HFF-Myc (cell line): ENCODE measurements at places on chromosomes 2 and 18.

- no peak for DNase-seq
Observed at GRCh38 chr2:49459314-49459993, 305.1 kb upstream of the FSHR start.

DNA sequence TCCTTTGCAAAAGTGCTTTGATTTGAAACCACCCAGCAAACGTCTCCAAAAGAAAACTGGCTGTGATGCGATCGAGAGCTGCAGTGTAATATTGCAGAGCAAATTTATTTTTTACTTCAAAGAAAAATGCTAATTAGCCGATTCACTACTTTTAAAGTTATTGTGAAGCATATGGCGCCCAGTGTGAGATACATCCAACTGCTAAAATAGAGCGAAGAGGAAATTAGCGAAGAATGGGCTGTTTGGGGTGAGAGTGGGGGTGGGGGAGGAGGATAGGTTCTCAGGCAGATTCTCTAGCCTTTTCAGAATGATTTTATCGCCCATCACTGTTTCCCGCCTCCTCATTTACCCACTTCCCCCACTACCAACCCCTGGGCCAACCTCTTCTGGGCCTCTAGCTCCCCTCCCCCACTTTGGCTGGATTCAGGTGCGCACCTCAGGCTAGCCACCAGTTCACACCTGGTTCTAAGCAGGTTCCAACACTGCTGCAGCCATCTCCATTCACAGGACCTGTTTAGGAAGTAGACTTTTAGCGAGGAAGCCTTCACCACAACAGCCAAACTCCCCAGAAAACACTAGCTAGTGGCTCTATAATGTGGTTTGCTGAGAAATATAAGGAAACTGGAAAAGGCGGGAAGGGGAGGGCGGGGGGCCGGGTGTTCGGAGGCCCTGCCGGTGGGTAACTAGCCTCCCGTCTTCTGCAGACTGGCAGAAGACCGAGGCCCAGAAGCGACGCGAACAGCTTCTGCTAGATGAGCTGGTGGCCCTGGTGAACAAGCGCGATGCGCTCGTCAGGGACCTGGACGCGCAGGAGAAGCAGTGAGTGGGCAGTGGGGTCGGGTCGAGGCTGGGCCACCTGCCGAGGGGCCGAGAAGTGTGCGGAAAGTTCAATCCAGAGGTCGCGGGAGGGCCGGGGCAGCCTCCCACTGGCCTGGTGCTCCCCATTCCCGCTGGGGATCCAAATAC, 6.0 kb upstream of the OTX1 start:
- no peak for DNase-seq

DNA sequence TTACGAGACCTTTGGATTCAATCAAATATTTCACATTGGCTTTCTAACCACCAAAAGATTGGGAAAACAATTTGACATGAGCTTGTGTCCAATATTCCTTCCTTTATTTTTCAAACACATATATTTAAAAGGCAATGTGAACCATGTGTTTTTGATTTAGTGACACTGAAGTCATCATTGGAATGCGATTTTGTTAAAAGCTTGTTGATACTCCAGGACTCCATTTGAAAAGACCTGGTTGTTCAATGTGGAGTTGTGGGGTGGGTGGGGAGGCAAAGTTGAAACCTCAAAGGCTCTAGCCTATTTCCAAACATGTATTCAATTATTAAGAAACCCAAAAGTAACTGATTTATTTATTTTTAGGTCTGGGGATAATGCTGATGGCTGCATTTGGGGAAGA, 114.1 kb upstream of the TRIB2 start:
- DNase-seq, result peak; percentile 45

DNA sequence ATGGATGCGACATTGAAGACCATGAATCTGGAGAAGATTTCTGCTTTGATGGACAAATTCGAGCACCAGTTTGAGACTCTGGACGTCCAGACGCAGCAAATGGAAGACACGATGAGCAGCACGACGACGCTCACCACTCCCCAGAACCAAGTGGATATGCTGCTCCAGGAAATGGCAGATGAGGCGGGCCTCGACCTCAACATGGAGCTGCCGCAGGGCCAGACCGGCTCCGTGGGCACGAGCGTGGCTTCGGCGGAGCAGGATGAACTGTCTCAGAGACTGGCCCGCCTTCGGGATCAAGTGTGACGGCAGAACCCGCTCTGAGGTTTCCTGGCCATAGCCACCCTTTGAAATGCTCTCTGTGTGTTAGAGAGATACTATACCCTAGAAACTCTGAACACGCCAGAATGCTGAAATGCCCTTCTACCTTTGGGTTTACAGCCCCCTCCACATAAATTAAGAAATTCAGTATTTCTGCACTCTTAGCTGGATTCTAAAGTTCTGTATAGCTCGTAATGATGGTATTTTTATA, 659 bp downstream of the CHMP1B start:
- DNase-seq, result no peak

DNA sequence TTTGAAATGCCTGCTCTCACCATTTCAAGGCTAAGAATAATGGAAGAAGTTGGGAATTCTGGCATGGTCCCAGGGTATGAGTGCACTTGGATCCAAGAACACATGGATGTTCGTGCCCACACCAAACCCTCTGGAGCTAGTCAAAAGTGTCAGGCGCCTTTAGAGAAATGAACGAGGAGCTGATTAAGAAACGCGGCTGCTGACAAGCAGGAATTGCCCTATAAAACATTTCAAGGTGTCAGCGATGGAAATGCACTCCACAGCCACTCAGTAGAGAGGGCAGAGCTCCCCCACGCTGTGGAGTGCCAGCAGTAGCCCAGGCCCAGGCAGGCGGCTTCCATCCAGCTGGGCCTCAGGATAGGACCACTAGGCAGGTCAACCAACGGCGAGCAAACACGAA, 213.7 kb downstream of the TTC32 start:
- no peak for DNase-seq

DNA sequence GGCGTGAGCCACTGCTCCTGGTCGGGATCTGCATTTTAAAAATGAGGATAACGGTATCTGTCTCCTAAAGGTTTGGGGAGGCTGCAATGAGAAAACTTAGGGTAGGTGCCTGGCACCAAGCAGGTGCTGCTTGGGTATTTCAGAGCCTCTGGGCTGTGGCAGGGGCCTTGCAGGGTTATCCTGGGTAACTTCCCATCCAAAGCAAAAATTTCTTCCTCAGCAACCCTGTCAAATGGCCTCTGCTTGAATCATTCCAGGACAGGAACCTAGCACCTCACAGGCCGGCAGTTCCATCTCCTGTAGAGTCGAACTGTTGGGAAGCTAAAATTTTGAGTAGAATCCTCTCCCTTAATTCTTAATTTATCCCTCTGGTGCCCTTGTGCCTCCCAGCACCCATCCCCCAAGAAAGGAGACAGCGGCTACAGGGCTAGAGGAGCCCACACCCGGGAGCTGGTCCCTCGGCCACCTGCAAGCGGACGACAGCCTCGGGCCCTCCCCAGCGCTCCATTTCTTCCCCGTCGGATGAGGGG, 868 bp downstream of the CGREF1 start:
- DNase-seq, result no peak

GRCh38 chr2:112920923-112921532, 10.1 kb downstream of the IL37 start:
- DNase-seq, result no peak

DNA sequence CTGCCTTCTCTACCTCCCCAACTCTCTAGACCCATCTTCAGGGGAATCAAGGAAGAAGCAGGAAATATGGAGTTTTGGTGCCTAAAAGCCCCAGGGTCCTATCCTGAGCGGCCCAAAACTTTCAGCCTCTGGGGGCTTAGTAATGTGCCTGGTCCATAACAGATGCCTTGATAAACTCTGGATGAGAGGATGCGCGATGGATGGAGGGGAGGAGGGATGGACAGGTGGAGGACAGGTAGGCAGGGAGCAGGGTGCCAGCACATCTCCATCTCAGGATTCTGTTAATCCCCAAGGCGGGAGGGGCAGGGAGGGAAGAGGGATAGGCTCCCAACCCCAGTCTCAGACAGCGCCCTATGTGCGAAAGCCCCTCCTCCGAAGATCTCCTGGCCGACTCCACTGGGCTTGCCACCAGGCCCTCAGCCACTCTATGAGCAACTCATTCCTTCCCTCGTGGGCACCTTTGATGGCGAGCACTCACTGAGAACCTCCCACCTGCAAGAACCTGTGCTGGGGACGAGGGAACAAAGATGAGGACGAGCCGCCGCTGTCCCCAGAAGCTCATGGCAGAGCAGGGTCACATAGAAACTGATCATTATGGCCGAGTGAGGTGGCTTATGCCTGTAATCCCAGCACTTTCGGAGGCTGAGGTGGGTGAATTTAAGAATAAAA, 23.1 kb downstream of the HS1BP3 start:
- no peak for DNase-seq

DNA sequence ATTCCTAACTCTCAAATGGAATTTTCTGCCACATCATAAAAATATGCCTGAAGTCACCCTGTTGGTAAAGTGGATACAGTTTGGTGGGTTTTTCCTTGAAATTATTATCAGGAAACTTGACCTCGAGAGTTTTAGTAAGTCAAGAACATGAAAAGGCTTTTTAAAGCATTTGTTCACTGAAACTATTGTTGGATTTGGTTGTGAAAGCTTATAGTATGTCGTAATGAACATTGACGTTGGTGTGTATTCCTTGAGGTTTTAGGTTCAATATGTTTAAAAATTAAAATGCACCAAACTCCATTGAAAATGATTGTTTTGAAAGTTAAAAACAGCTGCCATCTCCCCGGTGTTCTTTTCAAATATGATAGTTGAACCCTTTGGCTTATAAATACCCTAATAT, 30.8 kb downstream of the AOX1 start:
- no peak for DNase-seq

DNA sequence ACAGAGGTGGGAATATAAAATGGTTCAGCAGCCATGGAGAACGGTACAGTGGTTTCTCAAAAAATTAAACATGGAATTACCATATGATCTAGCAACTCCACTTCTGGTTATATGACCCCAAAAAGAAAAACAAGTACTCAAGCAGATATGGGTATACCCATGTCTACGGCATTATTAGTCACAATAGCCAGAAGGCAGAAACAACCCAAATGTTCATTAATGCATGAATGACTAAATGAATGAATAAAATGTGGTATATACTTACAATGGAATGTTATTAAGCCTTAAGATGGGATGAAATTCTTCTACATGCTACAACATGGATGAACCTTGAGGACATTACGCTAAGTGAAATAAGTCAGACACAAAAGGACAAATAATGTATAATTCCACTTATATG, 266.8 kb upstream of the FBXO11 start:
- DNase-seq, result no peak

GRCh38 chr2:74789271-74789670, 44.7 kb upstream of the HK2 start:
- no peak for DNase-seq

GRCh38 chr2:163592954-163593622, 142.7 kb downstream of the FIGN start:
- DNase-seq, result no peak

GRCh38 chr2:102100371-102101096, 42.0 kb upstream of the IL1R1 start:
- no peak for DNase-seq

GRCh38 chr18:23824240-23824639, 135.0 kb downstream of the LAMA3 start:
- no peak for DNase-seq

DNA sequence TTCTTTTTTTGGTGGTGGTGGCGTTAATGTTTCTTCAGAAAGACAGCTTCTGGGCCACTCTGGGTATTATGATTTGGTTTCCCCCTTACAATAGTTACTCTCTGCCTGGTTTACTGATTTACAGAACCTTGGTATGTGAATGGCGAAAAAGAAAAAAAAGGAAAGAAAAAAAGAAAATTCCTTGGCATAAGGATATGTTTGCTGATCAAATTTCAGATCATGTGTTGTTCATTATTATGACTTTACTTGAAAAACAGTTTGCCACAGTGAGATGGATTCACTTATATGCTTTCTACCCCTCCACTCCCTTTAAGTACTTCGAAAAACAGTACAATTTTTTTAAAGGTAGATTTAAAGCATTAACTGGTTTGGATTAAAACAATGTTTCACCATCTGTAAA, 21.0 kb downstream of the BCL11A start:
- DNase-seq, result no peak

DNA sequence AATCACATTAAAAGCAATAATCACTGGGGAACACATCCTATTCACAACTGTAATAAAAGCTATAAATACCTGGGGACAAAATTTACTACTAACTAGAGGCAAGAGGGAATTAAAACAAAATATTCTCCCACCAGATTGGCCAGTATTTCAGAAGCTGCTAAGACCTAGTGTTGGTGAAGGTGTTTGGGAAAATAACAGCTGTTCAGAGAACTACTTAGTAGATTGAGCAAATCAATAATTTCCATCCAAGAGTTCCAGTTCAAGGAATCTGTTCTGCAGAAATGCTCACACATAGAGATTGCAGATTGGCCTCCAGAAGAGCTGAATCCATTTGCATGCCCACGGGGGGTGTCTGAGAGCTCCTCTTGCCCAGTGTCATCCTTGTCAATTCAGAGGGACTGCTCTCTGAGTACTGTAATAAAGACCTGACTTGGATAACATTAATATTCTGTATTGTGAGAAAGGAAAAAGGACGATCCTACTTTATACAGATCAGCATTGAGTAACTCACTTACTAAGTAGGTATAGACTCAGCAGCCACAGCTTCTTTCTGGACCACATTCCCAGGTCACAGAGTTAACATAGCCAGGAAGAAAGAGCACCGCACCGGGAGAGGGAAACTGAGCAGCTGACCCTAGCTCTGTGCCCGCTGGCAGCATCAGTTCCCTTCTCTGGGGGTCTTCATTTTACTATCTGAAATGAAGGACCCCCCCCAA, 5.6 kb downstream of the TUBB6 start:
- DNase-seq, result no peak

DNA sequence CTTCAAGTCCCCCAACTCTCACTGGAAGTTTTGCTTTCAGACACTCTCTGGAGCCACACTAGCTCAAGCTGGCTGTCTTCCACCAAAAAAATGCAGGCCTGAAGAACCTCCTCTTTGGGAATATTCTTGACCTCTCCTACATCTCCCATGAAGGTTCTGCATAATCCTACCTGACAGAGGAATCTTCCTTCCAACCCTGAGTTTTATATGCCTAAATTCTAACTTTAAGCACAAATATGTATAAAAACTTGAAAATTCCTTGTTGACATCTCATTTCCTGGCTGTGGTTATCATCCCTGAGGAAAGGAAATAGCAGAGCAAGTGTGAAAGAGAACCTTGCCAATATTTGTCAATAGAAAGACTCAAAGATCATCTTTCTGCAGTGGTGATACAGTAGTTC, 249.0 kb downstream of the LPIN1 start:
- DNase-seq, result no peak

GRCh38 chr2:121709776-121710469, 26.8 kb downstream of the NIFK start:
- DNase-seq, result no peak

GRCh38 chr2:12017499-12018157, 271.2 kb downstream of the LPIN1 start:
- DNase-seq, result no peak

GRCh38 chr2:69253611-69254301, 133.3 kb downstream of the GFPT1 start:
- peak; percentile 39 for DNase-seq

DNA sequence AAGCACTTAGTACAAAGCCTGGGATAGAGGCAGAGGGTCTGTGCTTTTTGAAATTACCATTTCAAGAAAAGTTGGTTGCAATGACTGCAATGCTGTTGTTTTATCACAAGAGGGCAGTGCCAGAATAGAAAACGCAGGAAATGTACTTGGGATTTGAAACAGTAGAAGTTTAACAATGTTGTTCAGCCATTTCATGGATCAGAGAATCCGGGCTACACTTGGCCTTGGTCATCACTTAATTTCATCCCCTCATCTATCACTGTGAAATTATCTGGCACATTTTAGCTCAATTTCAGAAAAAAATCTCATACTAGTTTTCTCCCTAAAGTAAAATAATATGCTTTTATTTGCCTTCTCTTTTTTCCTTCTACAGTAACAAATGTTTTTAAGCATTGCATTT, 70.8 kb downstream of the RAPGEF4 start:
- peak; percentile 36 for DNase-seq

GRCh38 chr18:68298330-68298729, 416.6 kb downstream of the TMX3 start:
- DNase-seq, result no peak
